ENCODE measurements at places on chromosomes 2 and 18. TPM values are rescaled to one million over a fixed set of nuclear protein-coding genes. Genes with fewer than 3 reads are reported as not detected.

DNA sequence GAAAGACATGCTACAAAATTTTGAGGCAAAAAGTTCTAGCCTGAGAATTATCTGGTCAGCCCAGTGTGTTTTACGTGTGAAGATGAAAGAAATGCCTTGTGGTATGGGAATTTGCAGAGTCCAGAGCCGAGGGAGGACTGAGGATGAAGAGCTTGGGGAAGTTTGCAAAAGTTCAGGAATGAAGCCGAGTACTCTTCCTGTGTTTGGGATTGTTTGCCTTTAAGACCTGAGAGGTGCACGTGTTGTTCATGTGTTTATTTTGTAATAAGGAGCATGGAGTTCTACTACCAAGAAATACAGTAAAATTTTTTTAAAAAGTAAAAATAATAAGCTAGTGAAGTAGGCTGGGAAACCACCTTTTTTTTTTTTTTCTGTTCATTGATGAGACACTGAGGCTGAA, 14.8 kb downstream of the SETBP1 start:
- peaks cover 15% of the 10 kb centered on the region for H3K4me1 ChIP-seq
- H3K27ac ChIP-seq: no peak overlapping the region
- H3K27me3 ChIP-seq: no peaks in the 10 kb centered on the region
- no peak overlapping the region for H3K4me3 ChIP-seq

Gene ZNF892
- 1.5 TPM for total RNA-seq

DNA sequence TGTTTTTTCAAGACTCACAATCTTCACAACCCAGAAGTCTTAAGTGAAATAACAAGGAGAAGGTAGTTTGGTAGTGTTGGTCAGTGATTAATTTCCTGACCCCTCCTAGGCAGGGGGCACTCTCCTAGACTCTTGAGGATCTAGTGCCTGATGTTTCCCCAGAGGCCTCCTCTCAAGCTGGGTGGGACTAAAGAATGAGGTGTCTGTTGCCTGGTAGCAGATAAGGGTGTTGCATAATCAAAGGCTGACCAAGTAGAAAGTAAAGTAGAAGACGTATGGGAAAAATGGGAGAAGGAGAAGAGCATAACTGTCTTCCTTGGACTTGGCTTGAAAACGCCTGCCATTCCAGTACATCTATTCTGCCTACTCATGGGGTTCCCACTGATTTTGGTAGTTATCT, 37.8 kb downstream of the VIT start:
- H3K4me3 ChIP-seq: no peak overlapping the region
- no peaks in the 10 kb centered on the region for H3K4me1 ChIP-seq
- H3K27ac ChIP-seq: no peak overlapping the region
- no peaks in the 10 kb centered on the region for H3K36me3 ChIP-seq

Gene SERPINB5
- not detected for total RNA-seq

GRCh38 chr2:163207693-163208370, 369.3 kb upstream of the KCNH7 start:
- no peaks in the 10 kb centered on the region for H3K36me3 ChIP-seq
- H3K27me3 ChIP-seq: no peaks in the 10 kb centered on the region
- no peak for DNase-seq
- H3K27ac ChIP-seq: no peak overlapping the region
- no peak overlapping the region for H3K4me3 ChIP-seq
